ENCODE measurements at places on chromosomes 2 and 18. TPM values are rescaled to one million over a fixed set of nuclear protein-coding genes. Genes with fewer than 3 reads are reported as not detected.

DNA sequence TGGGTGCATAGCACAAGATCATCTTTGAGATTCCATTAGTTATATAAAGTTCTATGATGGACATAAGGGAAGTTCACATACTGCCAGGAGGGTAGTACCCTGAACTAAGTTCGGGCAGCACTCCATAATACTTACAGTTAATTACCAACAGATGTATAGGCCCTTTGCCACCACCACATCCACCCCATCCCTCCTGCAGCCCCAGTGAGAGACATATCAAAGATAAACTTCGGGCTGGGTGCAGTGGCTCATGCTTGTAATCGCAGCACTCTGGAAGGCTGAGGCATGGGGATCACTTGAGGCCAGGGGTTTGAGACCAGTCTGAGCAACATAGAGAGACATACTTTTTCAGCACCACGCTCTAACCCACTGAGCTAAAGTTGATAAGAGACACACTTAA lies 46.4 kb upstream of the NPAS2 start:
- no peaks in the 10 kb centered on the region for H3K4me1 ChIP-seq
- no peak overlapping the region for H3K4me3 ChIP-seq
- H3K27ac ChIP-seq = no peak overlapping the region

- H3K4me3 ChIP-seq = no peak overlapping the region
- DNase-seq = no peak
- no peaks in the 10 kb centered on the region for H3K4me1 ChIP-seq
- no peaks in the 10 kb centered on the region for H3K36me3 ChIP-seq
- H3K27ac ChIP-seq = no peak overlapping the region
These were observed 58.7 kb downstream of the STPG4 start for GRCh38 chr2:47096451-47096850.

DNA sequence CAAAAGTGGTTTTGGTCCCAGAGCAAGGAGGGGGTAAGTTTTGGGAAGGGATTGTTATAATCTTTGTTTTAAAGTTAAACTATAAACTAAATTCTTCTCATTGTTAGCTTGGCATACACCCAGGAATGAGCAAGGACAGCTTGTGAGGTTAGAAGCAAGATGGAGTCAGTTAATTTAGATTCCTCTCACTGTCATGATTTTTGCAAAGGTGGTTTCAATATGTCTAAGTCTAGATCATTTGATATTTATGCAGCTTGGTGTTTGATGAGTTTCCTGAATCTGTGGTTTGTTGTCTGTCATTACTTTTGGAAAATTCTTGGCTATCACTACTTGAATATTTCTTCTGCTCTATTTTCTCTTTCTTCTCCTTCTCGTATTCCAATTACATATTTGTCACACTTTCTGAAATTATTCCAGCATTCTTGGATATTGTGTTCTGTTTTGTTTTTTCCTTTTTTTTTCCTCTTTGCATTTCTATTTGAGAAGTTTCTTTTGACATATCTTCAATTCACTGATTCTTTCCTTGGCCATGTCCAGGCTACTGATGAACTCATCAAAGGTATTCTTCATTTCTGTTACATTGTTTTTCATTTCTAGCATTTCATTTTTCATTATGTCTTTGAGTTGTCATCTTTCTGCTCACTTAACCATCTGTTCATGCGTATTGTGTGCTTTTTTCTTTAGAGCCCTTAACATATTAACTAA lies 5.1 kb downstream of the SP140 start:
- peak overlapping the region; percentile 92 for H3K4me3 ChIP-seq
- no peak for DNase-seq
- H3K27ac ChIP-seq = peak overlapping the region; percentile 98
- no peaks in the 10 kb centered on the region for H3K27me3 ChIP-seq
- H3K4me1 ChIP-seq = peaks cover 87% of the 10 kb centered on the region

DNA sequence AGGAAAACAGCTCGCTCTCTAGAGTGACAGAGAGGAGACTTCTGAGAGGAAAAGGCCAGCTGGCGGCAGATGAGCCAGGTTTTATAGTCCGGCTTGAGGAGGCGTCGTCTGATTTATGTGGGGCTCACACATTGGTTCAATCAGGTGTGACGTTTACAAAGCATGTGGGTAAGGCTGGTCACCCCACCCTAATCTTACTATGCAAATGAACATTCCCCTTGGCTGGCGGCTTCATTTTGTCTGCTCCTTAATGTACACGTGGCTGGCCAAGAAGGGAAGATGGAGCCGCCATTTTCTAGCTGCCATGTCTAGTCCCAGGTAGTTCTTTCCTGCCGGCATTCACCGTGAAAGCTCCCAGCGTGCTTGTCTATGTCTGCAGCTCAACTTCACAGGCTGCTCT lies 299.1 kb upstream of the SPRED2 start:
- H3K36me3 ChIP-seq = no peaks in the 10 kb centered on the region
- no peak overlapping the region for H3K4me3 ChIP-seq
- no peak overlapping the region for H3K27ac ChIP-seq

DNA sequence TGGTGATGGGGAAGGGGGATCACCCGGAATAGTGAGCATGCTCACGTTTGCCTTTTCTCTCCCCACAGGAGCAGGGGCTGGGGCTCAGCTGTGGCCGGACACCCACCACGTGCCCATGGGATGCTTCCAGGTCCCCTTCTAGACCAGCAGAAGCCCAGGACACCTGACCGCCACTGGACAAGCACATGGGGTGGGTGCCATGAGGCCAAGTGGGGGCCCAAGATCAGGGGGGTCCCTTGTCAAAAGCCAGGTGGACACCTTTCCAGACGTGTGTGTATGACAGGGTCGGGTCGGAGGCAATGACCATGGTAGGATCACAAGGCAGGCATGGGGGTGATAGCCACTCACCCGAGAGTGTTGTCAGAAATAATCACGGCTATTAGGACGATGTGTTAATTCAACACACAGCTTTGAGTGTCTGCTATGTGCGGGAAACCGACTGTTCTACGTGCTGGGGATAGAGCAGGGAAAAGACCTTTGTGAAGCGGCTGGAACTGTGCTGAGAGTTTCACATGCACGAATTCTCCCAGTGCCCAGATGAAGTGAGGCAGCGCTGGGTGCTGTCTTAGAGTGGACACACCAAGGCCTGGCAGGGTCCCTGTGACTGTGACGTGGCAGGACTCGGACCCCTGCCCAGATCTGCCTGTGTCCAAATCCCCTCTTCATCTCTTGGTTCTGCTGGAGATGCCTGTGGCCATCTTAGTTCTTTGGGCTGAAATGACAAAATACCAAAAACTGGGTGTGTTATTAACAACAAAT lies 244.7 kb downstream of the NDUFA10 start:
- no peak overlapping the region for H3K4me3 ChIP-seq
- H3K4me1 ChIP-seq = peaks cover 2% of the 10 kb centered on the region
- no peaks in the 10 kb centered on the region for H3K36me3 ChIP-seq
- H3K27ac ChIP-seq = no peak overlapping the region

GRCh38 chr18:59416818-59417217 lies 57.8 kb upstream of the LMAN1 start:
- no peak for DNase-seq
- H3K4me1 ChIP-seq = no peaks in the 10 kb centered on the region
- H3K36me3 ChIP-seq = no peaks in the 10 kb centered on the region
- H3K27ac ChIP-seq = no peak overlapping the region
- H3K27me3 ChIP-seq = peaks cover 29% of the 10 kb centered on the region
- no peak overlapping the region for H3K4me3 ChIP-seq

DNA sequence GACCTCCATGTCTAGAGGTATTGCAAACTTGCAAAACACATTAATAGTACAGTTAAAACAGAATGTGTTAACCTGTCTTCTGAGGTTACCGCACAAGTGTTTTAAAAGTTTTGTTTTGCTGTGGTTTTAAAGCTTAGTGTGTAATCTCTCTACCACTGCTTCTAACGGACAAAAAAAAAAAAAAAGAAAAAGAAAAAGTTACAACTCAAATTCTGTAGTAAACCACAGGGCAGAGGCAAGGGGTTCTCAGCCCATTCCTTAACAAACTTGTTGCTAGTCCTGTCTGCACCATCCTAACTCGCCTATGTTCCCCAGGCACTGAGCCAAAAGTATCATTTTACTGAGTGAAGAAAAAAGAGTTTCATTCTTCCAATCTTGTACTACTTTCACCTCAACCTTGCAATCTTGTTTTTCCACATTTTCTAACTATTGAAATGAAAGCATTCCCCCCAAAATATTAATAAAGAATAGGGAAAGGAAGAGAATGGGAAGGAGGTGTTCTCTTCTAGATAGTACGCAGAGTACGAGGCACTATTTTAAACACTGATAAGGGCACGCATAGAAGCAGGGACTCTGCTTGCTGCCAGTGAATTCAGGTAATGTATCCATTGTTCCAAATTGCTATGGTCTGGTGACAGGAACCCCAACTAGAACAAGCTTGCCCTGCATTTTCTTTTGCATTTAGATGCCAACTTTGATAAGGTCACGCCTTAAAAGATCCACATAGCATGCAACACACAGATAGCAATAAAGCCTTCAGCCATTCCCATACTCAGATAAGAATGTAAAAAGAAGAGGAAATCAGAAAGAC lies 47.1 kb downstream of the IKZF2 start:
- no peaks in the 10 kb centered on the region for H3K27me3 ChIP-seq
- DNase-seq = no peak
- H3K36me3 ChIP-seq = no peaks in the 10 kb centered on the region
- peaks cover 39% of the 10 kb centered on the region for H3K4me1 ChIP-seq
- no peak overlapping the region for H3K27ac ChIP-seq

DNA sequence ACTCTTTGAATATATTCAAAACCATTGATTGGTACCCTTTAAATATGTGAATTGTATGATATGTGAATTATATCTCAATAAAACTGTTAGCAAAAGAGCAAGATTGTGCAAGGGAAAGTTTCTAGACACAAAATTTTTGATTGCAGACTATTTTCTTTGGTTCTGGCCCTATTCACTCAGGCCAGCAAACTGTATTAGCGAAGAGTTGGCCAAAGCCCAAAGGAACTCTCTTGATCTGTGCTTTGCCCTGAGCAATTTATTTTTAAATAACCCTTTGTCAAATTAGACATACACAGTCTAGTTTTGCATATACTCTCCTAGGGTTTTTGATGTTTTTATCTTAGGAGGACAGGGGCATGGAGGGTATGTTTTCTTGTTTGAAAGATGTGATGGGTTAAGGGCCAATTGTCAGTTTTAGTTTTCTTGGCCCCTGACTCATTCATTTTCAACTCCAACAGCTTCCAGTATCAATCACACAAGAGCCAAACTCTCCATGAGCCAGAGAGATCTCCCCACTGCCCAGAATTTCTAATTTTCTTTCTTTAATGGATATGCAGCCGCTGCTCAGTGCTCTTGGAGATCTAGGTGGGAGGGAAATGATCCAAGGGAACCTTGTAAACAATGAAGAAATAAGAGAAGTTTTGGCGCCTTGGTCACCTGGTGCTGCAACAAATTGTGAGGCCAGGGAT lies 231.5 kb downstream of the SRBD1 start:
- no peaks in the 10 kb centered on the region for H3K36me3 ChIP-seq
- H3K4me1 ChIP-seq = no peaks in the 10 kb centered on the region
- no peak overlapping the region for H3K27ac ChIP-seq
- peaks cover 2% of the 10 kb centered on the region for H3K27me3 ChIP-seq
- H3K4me3 ChIP-seq = no peak overlapping the region

GYPC gene
- 50.1 TPM for total RNA-seq

TRIM43 gene
- total RNA-seq = not detected

TUBB8B gene
- not detected for total RNA-seq
